ENCODE measurements at places on chromosomes 4 and X.

DNA sequence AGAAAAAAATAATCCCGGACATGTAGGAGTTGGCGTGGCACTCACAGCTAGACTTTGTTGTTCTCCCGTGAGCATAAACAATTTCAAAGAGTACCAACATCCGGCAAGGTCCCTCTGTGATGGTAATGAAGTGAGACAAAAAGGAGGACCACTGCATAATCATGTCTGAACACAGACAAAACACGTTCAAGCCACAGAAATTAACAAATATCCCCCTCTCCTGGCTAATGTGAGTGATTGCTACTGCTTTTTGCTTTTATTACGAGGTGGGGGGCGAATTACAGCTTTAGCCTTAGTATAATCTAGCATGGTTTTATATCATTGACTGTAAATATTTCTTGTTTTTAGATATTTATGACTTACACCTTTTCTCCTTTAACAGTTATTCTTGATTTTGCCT, 118.5 kb downstream of the PLS3 start:
- peak; percentile 59 for DNase-seq

DNA sequence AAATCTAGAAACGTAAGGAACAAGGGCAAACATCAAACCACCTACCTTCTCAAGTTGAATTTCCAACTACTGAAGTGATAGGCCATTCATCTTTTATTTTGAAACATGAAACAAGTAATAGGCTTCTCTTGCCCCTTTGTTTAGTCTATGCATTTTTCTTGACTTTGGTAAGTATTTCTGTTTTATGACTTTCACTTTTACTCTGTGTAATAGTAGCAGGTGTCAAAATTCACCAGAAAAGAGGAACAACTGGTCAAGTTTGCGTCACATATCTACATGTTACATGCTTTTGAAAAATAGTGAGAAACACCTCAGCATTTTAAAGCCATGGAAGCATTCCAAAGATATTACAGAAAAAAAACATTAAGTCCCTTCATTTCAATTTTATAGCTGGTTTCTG, 157.1 kb upstream of the FTHL17 start:
- peak; percentile 18 for DNase-seq

DNA sequence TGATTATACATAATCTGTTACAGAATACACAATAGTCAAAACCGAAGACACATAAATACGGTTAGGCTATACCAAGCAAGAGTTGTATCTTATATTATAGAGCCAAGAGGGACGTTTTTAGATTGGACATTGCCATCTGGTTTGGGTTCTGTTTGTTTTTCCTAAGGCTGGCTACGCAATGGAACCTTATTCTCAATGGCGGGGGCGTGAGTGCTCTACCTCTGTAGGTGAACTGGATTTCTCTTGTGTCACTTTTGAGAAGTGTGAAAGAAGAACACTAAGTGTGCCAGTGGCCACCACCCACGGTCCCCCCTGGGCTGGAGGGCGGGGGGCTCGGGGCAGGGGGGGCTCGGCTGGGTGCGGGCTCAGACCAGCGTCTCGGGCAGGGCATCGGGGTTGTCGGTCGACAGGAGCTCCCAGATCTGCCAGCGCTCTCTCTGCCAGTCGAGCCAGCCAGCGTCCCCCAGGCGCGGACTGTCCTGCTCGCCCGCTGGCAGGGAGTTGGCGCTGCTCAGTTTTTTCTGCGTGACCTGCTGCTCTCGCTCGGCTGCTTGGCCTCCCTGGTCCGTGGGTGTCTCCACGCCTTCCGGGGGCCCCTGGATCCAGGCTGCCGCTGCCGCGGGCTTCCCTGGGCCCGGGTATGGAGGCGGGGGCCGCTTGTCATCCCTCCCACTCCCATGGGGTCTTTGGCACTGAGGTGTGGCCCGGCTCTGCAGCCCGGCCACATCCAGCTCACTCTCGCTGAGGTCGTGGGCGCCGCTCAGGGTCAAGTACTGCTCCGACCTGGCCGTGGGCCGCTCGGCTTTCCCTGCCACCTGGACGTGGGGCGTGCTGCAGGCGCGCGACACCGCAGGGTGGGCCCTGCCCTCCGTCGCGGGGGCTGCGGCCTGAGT, 27.6 kb downstream of the HCCS start:
- no peak for DNase-seq

DNA sequence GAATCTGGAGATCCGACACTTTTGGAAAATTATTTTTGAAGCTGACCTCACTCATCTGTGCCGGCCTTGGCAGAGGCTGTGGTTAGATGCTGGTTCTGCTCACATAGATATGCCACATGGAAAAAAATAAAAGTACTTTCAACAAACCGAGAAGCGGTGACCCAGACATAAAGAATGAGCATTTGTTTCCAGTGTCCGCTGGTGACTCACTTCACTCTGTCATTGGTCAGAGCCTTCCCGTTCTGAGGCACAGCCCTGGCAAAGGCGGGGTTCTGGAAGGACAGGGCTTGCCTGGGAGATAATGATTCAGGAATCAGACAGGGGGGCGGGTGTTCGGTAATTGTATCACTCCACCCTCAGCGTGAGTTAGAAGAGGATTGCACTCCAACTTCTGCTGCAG, 172.4 kb upstream of the MXRA5 start:
- DNase-seq = peak; percentile 70

- no peak for DNase-seq
These were observed 42.2 kb downstream of the TLL1 start for GRCh38 chr4:165915215-165915614.

DNA sequence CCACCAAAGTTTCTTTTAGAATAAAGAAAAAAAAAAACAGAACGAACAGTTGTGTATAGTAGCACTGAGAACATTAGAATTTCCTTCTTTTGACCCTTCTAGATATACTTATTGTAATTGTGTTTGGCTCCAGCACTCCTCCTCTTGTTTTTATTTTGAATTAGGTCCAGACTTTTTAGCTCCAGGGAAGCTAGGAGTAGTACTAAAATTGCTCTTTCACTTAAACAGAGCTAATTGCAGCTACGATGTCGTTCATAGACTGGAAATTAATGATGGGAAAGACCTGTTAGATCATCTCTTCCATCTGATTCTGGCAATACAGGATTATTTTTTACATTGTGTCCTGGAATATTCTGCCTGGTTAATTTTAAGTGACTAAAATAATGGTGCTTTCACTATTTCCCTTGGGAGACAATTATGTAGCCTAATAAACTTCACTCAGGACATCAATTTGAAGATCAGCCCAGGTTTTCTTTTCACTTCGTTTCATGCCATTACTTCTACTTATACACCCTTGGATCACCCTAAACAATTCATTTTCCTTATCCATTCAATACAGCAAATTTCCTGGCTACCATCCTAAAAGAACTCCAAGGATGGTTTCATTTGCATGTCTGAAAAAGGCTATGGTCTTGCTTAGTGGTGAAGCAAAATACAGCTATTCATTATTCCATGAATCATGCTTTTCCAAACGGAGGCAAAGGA, 480.8 kb upstream of the TECRL start:
- DNase-seq = no peak

GRCh38 chrX:23993012-23993633, 33.9 kb downstream of the KLHL15 start:
- peak; percentile 18 for DNase-seq

DNA sequence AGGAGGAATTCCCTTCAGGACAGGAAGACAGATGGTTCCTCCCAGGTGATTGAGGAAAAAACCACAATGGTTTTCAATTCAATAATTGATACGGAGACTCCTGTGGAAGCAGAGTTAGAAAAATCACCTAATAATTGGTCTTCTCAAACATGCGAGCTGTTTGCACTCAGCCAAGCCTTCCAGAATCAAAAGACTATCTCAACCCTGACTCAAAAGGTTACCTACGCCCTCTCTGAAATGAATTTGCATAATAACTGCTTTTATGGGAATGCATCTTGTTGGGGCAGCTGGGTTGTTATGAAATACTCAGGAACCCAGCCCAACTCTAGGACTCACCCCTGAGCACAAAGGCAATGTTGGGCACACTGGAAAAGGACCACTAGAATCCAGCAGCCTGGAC, 66.9 kb upstream of the ARSJ start:
- no peak for DNase-seq

DNA sequence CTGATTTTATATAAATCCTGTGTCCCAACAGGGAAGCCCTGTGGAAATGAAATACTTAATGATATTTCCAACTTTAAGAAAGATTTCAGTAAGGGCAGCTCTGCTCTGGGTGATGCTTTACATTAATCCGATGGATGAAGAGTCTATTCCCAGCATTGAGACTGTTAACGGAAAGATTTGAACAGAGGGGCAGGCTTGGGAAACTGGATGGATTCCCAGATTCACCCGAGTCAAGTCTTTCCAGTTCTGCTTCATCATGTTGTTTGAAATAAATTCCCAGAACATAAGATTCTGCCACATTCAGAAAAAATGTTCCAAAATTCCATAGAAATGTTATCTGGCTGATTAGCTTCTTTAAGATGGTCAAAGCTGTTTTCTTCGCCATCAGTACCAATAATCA, 246.0 kb downstream of the FBXW7 start:
- no peak for DNase-seq

GRCh38 chr4:47032405-47033106, 1.2 kb downstream of the GABRB1 start:
- peak; percentile 65 for DNase-seq

- DNase-seq = no peak
These were observed 13.9 kb downstream of the TCEANC start for GRCh38 chrX:13666836-13667235.

- DNase-seq = no peak
These were observed 335 bp upstream of the CD38 start for GRCh38 chr4:15777697-15778288.

- DNase-seq = no peak
These were observed 11.2 kb upstream of the ARMCX1 start for GRCh38 chrX:101539116-101539515.

GRCh38 chrX:47752685-47753084, 84.0 kb upstream of the ZNF81 start:
- DNase-seq = no peak

GRCh38 chrX:112223391-112223790, 140.8 kb upstream of the TRPC5 start:
- DNase-seq = no peak

GRCh38 chr4:123529278-123529568, 132.6 kb downstream of the SPRY1 start:
- no peak for DNase-seq

GRCh38 chr4:26590639-26591038, 6.8 kb downstream of the TBC1D19 start:
- DNase-seq = peak; percentile 67

DNA sequence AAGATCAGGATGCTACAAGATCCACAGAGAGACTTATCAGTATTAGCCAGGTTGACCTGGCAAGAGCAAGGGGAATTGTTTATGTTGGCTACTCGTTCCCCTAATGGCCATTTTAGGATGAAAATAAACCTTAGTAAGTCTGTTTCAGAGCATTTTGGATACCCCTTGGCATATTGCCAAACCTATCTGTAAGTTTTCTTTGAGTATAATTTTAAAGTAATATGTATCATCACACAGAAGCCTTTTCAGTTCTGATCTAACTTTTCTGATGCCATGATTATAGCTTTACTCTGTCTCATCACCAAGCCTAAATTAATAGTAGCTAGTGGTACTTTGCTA, 99.7 kb downstream of the TSPAN7 start:
- DNase-seq = no peak

DNA sequence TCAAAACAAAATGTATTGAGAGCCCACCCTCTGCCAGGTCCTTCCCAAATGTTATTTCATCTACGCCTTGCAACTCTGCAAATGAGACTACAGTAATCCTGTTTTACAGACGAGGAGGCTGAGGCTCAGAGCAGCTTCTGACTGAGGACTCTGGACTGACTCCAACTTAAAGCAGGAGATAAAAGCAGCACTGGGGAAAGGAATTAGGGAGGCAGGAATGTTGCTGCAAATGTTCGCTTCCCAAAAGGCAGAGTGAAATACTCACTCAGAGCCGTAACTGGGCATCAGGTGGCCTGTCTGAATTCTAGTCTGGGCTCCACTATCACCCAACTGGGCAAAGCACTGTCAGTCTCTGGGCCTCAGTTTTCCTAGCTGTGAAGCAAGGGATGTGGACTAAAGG, 94.7 kb upstream of the SRD5A3 start:
- peak; percentile 22 for DNase-seq

DNA sequence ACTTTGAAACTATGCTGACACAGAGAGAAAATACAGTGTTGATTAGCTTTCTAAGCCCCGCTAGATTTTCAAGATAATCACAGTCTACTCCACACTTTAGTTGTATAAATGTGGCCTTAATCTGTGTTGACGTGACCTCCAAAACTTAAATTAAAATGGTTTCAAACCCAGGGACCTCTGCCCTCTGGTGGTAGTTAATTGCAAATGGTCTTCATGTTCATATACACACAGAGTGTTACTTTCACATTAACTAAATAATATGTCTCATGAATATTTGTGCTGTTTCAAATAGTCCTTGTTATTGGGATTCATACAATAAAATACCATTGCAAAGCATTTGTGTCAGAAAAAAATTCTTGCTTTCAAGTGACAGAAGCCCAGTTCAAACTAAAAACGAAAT, 64.3 kb downstream of the TASL start:
- peak; percentile 28 for DNase-seq

DNA sequence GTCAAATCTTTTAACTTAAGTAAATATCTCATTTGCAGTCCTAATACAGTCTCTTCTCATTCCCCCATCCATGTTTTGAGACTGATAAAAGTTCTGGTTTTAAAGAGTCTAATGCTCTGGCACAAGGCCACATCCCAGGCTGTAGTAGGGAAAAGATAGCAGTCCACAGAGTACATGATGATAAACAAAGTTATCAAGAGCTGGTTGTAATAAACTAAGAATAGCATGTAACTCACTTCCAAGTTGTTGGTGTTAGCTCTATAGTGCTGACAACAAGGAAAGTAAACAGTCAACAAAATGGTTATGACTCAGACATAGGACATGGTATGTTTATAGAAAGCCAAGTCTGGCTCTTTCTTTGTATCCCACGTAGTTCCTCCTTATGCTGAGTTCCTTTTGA, 21.8 kb upstream of the AREG start:
- DNase-seq = peak; percentile 76

DNA sequence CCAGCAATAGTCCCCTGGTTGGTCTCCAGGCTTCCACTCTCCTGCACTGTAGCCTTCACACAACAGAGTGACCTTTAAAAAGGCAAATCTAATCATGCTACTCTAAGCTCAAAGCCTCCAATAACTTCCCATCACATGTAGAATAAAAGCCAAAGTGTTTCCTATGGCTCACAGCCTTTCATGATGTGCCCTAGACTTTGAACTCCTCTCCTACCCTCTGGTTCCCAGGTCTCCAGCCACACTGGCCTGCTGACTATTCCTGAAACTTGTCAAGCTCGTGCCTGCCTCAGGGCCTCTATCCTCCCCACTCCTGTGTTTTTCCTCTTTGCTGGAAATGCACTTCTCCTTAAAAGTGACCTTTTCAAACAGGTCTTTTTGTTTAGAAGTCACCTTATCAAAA, 3.1 kb downstream of the MANBA start:
- no peak for DNase-seq

GRCh38 chr4:139278912-139279759, 889 bp downstream of the MGARP start:
- DNase-seq = peak; percentile 33

- no peak for DNase-seq
These were observed 1056.6 kb downstream of the RAPGEF2 start for GRCh38 chr4:160159457-160159856.

DNA sequence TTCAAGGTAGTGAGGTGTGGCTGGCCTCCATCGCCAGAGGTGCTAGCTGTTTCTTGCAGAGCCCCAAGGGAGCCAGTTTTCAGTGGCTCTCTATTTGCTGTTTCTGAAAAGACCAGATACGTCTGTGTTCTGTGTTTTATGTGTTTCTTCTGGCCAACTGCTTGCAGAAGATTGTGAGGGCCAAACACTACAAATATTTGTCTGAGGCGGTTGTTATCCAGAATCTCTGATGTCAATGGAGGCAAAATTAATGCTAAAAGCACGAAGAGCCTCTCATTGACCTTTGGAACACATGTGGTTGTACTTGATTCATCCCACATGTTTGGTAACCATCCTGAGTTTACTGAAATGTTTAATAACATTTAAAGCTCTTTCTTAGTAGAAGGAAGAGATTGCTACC, 113.9 kb downstream of the CT47B1 start:
- peak; percentile 54 for DNase-seq

All from choroid plexus epithelial cell (primary cell).